ENCODE measurements at places on chromosomes 4 and X. TPM values are rescaled to one million over a fixed set of nuclear protein-coding genes. Genes with fewer than 3 reads are reported as not detected.

DNA sequence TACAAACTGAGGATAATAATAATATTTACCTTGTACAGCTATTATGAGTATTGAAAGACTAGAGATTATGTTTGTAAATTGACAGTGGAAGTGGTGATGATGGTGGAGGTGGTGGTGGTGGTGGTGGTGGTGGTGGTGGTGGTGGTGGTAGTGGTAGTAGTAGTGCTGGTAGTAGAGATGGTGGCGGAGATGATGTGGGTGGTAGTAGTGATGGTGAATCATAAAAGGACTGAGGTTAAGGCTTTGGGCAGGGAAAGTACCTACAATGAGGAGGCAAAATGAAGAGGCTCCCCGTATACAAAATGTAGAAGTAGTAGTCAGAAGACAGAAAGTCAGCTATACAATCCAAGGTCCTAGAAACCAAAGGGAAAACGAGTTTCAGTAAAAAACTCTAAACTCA, 214.1 kb downstream of the BCOR start:
- no peak for DNase-seq

- no peak for DNase-seq
These were observed 102.3 kb upstream of the ARSJ start for GRCh38 chr4:114081783-114082182.

Gene FHIP1A
- total RNA-seq = 0.76 TPM

Gene CT45A8
- not detected for total RNA-seq

Gene PARM1
- not detected for total RNA-seq

DNA sequence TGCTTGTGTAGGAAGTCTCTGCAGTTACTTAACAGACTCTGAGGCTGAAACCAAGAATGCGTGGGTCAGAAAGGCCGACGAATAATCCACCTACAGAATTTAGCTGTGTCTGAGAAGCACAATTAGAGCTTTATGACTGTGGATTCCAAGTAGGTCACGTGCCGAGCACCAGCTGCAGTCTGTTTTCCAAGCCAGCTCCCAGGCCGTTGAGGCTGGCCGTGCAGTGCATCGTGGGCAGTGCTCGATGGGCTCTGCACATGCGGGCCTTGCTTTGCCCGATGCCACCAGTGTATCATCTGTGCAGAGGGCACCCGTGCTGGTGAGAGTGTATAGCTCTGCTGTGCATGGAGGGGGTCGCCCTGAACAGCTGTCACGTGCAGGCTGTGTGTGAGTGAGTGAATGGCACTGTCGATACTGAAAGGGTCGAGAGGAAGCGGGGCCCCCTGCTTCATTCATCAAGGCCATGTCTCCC, 67.5 kb upstream of the CLDN34 start:
- DNase-seq = no peak
